ENCODE measurements at places on chromosomes 5 and 9.

DNA sequence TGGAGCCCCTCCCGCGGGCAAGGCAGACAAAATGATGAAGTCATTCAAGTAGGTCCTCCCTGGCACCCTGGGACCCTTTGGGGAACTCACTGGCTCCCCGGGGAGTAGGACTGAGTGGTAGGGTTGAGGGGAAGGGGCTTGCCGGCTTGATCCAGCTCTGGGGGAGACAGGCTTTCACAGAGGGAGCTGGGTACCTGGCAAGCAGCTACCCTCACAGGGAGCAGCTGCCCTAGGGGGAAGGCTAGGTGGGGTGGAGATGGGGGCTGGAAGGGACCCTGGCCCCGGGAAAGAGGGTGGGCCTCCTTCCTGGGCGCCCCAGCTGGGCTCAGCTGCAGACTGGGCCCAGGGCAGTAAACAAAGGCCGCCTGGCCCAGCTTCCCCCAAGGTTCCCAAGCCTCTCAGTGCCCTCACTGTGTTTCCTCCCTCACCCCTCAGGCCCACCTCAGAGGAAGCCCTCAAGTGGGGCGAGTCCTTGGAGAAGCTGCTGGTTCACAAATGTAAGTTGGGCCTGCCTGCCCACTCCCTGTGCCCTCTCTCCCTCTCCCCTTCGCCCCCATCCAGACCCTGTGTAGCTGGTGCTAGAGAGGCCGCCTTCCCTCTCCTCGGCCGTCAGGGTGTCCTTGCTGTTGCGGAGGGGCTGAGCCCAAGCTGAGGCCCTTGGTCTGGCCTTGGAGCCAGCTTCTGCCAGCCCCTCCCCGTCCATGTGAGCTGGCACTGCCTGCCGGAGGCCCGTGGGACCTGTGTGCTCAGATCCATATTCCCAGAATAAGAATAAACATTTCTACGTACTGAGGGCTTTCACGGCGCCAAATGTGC lies 131.2 kb downstream of the RGS3 start:
- no peak for DNase-seq

- no peak for DNase-seq
Measured at GRCh38 chr9:659286-659685, 182.2 kb upstream of the DMRT1 start.

- no peak for DNase-seq
Measured at GRCh38 chr9:74281674-74282073, 215.5 kb upstream of the RORB start.

DNA sequence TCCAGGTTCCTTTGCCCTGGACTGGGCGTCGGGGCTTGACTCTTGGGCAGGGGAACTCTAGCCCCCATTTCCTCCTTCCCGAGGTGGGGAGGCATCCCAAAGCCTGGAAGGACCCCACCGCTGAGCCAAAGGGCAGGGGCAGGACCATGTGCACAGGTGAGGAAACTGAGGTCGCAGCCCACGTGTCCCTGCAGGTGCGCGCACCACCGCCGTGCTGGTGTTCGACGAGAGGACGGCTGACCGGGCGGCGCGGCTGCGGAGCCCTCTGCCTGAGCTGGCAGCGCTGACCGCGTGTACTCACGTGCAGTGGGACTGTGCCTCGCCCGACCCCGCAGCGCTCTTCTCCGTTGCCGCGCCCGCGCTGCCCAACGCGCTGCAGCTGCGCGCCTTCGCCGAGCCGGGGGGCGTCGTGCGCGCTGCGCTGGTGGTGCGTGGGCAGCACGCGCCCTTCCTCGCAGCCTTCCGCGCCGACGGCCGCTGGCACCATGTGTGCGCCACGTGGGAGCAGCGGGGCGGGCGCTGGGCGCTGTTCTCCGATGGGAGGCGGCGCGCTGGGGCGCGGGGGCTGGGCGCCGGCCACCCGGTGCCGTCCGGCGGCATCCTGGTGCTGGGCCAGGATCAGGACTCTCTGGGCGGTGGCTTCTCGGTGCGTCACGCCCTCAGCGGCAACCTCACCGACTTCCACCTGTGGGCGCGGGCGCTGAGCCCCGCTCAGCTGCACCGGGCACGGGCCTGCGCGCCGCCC lies 2.8 kb downstream of the ADGRD2 start:
- DNase-seq = no peak

GRCh38 chr5:68554571-68555279 lies 339.2 kb downstream of the PIK3R1 start:
- DNase-seq = no peak

GRCh38 chr9:16870596-16871335 lies at the start of gene BNC2:
Gene BNC2 (minus strand): TSS chr9:16870670. CDS start chr9:16870648, 22 bp downstream.
- DNase-seq = no peak

GRCh38 chr5:30194595-30194994 lies 998.9 kb upstream of the CDH6 start:
- no peak for DNase-seq
